ENCODE measurements at places on chromosomes 4 and X.

DNA sequence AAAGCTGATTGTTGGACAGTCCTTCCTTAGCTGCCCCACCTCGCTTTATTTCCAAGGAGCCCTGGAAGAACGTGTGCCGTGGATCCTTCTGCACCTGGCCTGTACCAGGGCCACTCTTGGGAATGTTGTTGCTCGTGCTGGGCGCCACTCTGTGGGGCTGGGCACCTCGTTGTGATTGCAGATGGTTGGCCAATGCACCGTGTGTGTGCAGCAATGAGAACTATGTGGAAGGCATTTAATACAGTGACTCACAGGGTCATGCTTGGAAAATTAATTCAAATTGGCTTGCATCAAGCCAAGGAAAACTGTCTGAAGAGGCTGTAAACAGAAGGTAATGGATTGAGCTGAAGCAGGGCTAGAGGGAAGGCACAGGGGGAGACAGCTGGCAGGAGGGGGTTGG lies 37.0 kb upstream of the CD99L2 start:
- no peak for DNase-seq

GRCh38 chrX:45001048-45001447 lies 128.1 kb downstream of the KDM6A start:
- DNase-seq: no peak

- DNase-seq: no peak
Measured at GRCh38 chrX:110331444-110332030, 13.7 kb upstream of the AMMECR1 start.

DNA sequence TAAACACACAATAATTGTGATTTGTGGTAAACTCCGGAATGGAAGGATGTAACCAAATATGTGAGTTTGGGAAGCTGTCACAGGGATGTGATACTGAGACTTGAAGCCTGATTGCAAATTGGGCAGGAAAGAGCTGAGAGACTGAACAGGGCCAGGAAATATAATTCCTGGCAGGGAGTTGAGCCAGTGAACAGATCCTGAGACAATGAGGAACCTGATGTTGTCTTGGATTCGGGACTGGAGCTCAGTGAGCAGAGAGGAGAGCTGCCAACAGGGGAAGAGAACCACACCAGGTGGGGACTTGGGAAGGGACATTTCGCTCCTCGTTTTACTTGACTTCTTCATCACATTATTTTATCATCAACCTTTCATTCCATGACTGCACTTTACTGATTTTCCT lies 386.0 kb downstream of the TLL1 start:
- DNase-seq: no peak

- DNase-seq: no peak
Measured at GRCh38 chr4:42927946-42928345, 35.4 kb downstream of the GRXCR1 start.

DNA sequence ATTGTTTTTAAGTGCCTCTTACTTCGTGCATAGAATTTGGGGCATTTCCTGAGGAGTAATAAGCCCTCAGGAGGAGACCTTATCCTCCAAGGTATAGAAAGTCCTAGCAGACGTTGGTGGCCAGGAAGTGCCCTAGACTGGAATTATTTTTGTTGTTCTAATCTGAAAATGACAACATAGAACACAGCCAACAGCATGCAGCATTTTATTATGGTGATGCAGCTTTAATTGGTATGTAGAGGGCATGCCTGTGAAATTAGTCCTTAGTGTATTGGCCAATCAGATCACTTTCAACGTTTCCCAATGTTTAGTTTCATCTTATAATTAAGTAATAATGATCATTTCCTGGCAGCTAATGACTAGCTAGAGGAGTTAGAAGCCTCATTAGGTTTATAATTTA lies 199.2 kb downstream of the SHROOM3 start:
- no peak for DNase-seq

- no peak for DNase-seq
Measured at GRCh38 chr4:8860096-8860891, 11.3 kb downstream of the HMX1 start.

GRCh38 chrX:22063284-22063683 lies 31.2 kb downstream of the PHEX start:
- DNase-seq: no peak

GRCh38 chrX:30615229-30615628 lies 37.7 kb upstream of the TASL start:
- no peak for DNase-seq

- DNase-seq: no peak
Measured at GRCh38 chr4:90946945-90947344, 819.8 kb downstream of the CCSER1 start.

GRCh38 chrX:2463973-2464676 lies 36.7 kb downstream of the DHRSX start:
- no peak for DNase-seq

- DNase-seq: no peak
Measured at GRCh38 chr4:16154451-16154850, 70.6 kb upstream of the PROM1 start.

DNA sequence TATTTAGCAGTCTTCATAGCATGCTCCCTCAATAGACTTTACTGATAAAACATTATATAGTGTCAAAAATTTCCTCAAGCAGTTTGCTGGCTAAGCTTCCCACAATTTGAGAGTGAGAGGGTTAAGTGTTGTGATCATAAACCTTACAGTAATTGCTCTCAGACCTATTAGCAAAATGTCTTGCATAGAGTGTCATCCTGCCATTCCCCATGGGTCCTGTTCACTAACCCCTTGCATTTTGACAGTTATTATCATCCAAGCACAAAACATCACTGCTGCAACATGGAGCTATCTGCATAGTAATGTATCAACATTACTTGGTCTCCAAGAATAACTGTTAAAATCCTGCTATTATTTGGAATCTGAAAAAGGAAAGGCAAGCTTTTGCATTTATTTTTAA lies 196.1 kb upstream of the GK2 start:
- DNase-seq: no peak

- DNase-seq: no peak
Measured at GRCh38 chr4:2036866-2037265, 22.3 kb upstream of the NAT8L start.

- no peak for DNase-seq
Measured at GRCh38 chrX:139299309-139299708, 231.2 kb upstream of the F9 start.

GRCh38 chr4:121685257-121685656 lies 11.5 kb downstream of the ANXA5 start:
- DNase-seq: no peak

DNA sequence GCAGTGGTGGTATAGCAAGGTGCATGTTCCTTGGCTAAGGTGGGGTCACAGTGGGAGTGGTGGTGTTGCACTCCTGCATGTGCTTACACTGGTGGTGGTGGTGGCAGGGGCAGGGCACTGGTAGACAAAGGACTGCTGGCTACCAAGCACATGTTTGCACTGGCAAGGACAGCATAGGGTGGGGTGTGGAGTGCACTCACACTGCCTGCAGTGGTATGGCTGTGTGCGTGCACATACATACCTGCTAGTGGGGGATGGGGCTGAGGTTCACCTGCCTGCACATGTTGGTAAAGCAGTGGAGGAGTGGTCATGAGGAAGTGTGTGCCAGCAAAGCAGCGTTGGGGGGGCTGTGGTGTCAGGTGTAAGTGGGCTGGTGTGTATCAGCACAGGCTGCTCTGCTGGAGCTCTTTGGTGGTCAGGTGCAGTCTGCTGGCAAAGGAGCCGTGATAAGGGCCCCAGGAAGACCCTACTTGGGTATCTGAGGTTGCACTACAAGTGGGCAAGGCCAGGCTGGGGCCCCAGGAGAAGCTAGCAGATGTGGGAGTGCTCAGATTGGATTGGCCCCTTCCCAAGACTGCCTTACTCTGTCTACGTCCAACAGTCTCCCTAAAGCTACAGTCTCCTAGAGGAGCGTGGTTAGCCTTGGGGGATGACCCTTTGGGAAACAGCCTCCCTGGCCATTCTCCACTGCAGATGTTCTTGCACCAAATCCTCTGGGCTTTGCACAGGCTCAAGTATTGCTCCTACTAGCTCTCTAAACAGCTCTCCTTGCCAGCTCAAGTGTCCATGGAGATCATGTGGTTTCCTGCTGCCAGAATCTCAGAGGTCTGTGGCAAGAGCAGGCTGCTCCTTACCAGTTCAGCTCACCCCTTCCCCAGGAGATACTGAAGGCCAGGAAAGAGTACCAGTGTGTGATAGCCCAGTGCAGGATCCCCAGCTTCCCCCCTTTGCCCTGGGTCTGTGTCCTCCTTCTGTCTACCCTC lies 486.3 kb upstream of the PABPC4L start:
- DNase-seq: no peak

DNA sequence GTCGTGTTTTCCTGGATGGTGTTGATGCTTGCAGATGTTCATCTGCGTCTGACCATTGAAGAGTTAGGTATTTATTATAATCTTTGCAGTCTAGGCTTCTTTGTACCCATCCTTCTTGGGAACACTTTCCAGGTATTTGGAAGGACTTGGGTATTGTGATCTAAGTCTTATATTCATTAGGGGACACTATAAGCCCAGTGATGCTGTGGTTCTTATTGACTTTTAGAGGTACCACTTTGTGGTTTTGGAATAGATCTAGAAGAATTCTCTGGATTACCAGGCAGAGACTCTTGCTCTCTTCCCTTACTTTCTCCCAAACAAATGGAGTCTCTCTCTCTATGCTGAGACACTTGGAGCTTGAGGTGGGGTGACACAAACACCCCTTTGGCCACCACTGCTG lies 41.6 kb downstream of the AFM start:
- DNase-seq: no peak

- no peak for DNase-seq
Measured at GRCh38 chr4:126718136-126718535, 914.6 kb upstream of the INTU start.

GRCh38 chr4:126328914-126329313 lies 1014.2 kb downstream of the FAT4 start:
- no peak for DNase-seq

- DNase-seq: no peak
Measured at GRCh38 chrX:42954880-42955279, 176.9 kb upstream of the PPP1R2C start.

- no peak for DNase-seq
Measured at GRCh38 chrX:7635604-7636003, 207.4 kb upstream of the VCX start.

GRCh38 chr4:11028334-11028733 lies 343.8 kb upstream of the CLNK start:
- DNase-seq: no peak

DNA sequence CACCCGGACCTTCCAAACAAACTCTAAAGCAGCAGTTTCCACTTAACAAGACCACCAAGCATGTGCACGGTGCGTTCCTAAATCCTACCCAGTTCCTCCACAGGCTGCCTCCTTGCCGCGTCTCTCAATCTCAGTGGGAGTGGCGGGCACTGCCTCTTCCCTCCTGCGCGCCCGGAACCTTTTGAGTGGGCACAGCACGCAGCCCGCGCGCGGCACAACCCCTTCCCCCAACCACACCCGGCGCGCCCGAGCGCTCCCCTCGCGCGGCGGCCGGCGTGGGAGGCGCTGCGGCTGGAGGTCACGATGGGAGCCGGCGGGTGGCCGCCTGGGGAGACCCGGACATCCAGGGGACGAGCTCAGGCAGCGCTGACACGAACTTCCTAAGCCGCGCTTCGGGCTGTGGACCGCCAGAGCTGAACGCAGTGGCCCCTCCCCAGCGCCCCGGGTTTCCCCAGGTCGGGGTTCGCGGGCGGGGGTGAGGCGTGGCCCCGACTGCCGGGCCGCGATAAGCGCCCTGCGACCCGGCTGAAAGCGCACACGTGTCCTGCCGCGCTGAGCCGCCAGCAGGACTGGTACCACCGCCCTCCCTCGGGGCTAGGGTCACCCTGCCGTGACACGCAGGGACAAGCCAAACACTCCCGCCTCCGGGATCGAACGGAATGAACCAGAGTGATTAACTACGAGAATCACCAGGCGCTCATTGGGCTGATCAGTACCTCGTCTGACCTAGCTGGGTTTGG lies at the start of gene ABCG2:
Gene ABCG2, minus strand, starts transcription at position 151 of the 740 bp plus-strand sequence. CDS start 18,644 bp downstream, outside the sequence.
- DNase-seq: peak; percentile 18

DNA sequence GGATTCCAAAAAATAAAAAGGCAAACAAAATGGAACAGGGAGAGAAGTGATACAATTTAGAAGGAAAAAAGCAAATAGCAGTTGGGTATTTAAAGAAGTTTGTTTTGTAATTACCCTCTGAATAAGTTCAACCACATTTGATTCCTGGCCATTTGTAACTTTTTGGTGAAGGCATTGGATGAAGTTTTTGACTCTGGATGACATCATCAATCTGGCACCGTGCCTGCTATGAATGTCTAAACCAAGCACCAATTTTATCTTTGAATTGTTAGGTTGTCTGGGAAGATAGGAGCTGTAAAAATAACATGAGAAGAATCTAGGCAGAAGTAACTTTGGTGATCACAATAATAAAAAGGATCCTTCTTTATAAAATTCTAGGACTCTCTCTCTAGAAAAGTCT lies 29.5 kb downstream of the TMPRSS11A start:
- DNase-seq: no peak

DNA sequence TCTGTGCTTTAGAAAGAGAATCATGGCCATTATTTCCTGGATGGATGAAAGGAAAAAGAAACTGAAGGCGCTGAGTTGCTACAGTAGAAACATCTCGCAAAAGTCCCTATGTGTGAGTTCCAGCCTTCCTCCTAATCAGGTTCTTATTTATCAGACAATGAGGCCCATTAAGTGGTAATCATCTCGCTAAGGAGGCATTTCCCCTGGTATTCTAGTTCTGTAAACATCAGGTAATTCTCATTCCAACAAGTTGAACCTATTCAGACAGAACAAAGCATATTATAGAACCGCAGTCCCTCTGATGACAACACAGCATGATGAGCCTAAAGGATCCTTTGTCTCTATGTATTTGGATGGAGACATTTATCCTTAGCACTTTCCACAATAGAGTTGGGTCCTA lies 205.7 kb upstream of the MAOA start:
- no peak for DNase-seq

GRCh38 chr4:67550451-67550850 lies 5.1 kb upstream of the CENPC start:
- DNase-seq: no peak

GRCh38 chr4:17814140-17814539 lies 3.4 kb downstream of the NCAPG start:
- no peak for DNase-seq

GRCh38 chr4:26727844-26728243 lies 132.8 kb upstream of the STIM2 start:
- DNase-seq: no peak

DNA sequence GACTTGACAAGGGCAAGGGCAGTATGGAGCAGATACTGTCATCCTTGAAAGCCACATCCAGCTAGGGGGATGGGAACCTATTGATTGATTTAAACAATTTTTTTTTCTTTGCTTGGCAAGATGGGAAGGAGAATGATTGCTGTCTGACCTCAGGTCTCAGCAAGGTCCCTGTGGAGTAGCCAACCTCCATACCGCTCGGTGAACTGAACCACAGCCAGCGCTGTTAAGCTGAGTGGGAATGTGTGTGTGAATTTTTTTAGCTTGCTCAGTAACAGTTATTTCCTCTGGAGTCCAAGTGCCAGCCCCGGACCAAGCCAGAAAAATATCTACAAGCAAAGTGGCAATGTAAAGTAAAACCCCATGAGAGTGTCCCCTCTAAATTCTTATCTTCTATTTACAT lies 25.9 kb downstream of the DCX start:
- no peak for DNase-seq

Data from stimulated activated CD4-positive, alpha-beta T cell treated with anti-CD3 and anti-CD28 coated beads, Interleukin-4, amount 100 ng/mL, for 48 hours (primary cell).